ENCODE measurements at places on chromosomes 7 and 10.

- DNase-seq = peak; percentile 19
These were observed 2.5 kb downstream of the ZEB1 start for GRCh38 chr10:31321396-31321941.

GRCh38 chr7:151774951-151775350 is 102.0 kb downstream of the PRKAG2 start:
- DNase-seq = no peak

DNA sequence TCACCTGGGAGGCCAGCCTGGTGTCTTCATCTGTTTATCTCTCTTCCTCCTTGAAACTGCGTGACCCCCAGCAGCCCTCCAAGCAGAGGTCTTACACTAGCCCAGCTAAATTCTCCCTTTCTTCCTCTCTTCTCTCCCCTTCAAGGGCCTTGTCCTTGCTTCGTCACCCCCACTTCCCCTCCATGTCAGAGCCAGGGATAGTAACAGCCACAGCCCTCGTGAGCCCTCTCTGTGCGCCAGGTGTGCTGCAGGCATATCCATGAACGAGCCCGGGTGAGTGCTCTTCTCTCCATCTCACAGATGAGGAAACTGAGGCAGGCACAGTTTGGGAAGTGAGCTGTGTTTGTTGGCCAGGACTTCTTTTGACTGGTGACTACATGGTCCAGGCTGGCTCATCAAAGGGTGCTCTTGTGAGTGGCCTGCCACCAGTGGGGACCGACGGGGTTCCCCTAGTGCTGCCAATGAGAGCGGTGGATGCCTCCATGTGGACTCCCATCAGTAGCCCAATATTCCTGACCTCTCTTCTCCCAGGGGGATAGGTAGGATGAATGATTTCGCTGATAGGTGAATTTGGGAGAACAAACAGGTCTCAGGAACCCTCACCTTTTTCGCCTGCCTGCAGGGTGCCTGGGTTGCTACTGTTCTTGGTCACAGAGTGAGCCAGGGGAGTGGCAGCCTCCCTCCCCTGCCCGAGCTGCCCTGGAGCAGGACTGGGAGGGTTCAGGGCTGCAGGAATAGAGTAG is 38.1 kb downstream of the ADRA2A start:
- DNase-seq = no peak

- no peak for DNase-seq
These were observed 141.6 kb upstream of the AKR1E2 start for GRCh38 chr10:4684434-4684833.

GRCh38 chr10:124524991-124525653 is 63.5 kb downstream of the LHPP start:
- no peak for DNase-seq

DNA sequence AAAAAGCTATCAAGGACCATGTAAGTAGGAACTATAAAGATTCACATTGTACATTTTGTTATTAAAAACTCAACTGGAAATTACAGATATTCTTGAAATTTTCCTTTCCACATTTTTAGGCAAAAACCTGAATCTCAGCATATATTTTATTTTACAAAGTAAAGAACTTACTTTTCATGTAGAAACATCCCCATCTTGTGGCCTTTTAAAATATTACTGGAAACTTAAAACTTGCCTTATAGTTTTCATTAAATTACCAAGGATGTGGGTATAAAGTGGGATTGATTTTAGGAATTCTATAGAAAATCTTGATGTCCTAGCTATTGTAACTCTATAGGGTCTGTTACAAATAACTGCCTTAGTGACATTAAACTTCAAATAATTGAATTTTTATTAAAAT is 10.6 kb downstream of the DBF4 start:
- DNase-seq = no peak

GRCh38 chr7:135200821-135201331 is 10.4 kb downstream of the WDR91 start:
- DNase-seq = no peak

DNA sequence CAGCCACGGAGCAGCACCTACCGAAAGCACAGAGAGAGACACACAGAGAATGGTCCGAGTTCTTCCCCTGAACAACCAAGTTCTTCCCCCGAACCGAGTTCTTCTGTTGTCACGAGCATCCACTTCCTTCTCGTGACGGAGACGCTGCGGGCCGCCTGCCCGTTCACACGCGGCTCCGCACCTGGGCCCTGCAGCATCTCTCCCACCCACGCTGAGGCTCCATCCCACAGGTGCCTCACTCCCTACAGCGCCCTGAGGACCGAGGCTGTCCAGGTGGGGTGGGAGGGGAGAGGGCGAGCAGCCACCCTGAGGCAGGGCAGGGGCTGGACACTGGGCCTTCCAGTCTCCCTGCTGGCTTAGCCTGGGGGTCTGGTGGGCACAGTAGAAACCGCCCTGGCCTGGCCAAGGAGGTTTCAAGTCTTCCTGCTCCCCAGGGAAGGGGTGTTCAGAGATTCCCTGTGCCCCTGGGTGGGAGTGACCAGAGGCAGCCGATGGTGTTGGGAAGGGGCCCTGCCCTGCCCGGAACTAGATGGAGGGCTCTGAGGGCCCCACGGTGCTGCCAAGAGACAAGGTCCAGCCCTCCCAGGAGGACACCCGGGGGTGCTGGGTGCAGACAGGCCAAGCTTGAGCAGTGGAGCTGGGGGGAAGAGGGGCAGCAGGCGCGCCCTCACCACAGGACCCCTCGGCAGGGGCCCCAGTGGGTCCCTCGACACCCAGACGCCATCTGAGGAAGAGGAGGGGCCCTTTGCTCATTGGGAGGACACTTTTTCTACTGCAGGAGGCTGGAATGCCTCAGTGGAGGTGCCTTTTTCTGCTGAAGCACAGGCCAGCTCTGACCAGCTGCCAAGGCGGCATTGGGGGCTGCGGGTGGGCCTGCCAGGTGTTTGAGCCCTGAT is 5.2 kb upstream of the NKX6-2 start:
- DNase-seq = no peak

- DNase-seq = no peak
These were observed 151.8 kb upstream of the ASAH2 start for GRCh38 chr10:50403074-50403473.

- DNase-seq = no peak
These were observed 25.2 kb upstream of the LSM8 start for GRCh38 chr7:118158766-118159165.

DNA sequence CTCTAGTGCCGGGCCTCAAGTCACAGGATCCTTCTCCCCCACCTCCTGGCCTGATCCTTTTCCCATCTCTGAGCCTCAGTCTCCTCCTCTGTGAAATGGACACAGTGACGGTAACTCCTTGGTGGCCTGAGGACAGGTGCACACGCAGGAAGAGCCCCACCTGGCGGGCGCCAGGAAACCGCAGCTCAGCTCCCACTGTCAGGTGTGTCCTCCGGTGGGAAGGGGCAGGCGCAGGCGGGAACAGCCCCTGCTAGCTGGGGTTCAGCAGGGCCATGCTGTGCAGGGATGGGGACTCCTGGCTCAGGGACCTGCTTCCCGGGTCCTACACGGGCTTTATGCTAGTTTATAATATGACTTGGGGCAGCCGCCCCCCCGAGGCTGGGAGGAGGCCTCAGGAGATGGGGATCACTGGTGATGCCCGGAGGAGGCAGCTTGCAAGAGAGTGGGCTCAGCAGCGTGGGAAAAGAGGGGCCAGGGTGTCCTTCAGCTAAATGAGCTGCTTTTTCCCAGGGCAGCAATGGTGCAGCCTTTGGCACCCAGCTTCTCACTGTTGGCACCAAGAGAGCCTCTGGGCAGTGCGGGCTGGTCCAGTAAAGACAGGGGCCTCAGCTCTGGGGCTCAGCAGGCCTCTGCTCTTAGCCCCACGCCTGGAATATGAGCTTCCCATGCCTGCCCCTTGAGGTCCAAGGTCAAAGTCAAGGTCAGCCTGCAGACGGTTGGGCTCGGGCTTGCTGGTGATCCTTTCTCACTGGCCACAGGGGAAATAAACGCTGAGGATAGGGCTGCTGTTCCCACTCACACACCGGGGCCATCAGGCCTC is 68.0 kb upstream of the FAM20C start:
- DNase-seq = no peak

Measured in activated T-cell treated with anti-CD3 and anti-CD28 coated beads, Interleukin-2, amount 50 U/mL, for 72 hours (primary cell).